ENCODE measurements at places on chromosomes 12 and 14.
A peak's percentile ranks its signal among the peaks of the same experiment; 100 is the strongest.

DNA sequence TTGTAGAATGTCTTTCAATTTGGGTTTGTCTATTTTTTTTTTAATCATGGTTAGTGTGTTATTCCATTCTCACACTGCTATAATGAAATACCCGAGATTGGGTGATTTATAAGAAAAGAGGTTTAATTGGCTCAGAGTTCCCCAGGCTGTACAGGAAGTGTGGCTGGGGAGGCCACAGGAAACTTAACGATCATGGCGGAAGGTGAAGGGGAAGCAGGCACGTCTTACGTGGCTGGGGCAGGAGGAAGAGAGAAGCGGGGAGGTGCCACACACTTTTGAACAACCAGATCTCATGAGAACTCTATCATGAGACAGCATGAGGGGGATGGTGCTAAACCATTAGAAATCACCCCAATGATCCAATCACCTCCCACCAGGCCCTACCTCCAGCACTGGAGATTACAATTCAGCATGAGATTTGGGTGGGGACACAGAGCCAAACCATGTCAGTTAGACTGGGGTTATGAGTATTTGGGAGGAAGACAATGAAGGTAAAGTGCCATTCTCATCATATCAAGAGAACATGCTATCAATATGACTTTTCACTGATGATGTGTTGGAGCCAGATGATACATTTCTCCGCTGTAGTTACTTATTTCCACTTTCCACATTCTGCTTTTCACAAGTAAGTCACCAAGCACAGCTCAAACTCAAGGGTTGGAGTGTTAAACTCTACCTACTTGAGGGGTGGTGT is 45.8 kb downstream of the AP5M1 start:
- no peak for DNase-seq

- DNase-seq: no peak
Observed at GRCh38 chr12:131619106-131619642, 91.7 kb upstream of the SFSWAP start.

DNA sequence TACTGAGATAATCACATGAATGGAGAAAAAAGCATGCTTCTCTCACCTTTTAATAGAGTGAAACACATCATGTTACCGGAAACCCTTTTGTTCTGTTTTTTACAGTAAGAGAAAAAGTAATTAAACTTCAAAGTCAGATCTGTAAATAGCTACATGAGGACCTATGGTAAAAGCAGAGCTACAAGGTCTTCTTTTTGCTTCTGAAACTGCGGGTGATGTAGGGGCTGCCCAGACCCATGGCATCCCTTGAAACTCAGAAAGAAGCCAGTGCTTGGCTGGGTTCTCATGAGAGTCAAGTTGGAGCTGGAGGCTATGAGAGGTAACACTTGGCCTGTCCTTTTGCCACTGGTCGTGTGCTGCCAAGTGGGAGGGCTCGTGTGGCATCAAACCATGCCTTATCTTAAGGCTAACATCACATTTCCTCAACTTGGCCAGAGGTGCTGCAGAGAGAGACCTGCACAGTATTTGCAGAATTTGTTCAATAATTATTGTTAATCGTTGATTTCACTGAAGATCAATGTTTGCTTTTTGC is 47.6 kb downstream of the EML1 start:
- no peak for DNase-seq

DNA sequence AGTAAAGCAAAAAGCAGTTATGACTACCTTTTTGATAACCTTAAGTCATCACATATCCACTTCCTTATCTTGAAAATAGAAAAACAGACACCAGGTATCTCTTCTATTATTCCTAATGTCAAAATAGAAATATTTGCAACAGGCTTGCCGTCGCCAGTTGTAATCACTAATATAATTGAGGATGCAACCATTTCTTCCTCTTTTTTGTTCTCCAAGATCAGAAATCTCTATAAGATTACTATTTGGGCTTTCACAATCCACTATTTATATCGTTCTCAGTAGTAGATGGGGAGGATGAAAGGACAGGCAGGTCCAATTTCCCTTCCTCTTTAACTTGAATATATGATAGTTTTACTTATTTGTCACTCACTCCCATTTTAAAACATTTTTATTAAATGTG is 130.2 kb upstream of the HMGA2 start:
- no peak for DNase-seq

DNA sequence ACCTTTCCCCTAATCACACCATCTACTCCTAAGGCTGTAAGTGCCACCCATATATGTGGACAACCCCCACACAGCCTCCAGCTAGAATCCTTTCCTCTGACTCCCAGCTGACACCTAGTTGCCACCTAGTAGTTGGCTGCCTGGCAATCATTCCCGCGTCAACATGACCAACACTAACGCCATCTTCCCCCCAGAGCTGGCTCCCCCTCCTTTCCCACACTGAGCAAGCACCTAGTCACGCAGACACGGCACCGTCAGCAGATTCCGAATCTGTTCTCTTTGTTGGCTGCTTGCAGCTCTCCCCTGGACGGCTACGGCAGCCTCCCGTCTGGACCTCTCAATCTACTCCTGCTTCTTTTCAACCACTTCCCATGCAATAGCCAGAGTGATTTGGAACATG is 27.7 kb downstream of the UBR7 start:
- DNase-seq: no peak

DNA sequence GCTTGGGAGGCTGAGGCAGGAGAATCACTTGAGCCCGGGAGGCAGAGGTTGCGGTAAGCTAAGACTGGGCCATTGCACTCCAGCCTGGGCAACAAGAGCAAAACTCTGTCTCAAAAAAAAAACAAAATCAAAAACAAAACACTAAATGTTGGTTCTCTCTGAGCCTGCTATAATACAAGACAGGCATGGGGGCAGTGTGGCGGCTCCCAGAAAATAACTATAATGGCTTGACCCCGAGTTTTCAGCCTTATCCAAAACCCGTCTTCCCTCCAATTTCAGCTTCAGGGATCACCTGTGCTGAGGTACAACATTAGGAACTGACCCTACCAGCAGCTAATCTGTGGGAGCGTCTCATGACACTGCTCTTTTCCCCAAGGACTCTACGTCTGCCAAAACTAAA is 862 bp downstream of the SLC7A7 start:
- no peak for DNase-seq

- DNase-seq: no peak
Observed at GRCh38 chr12:79911889-79912656, 22.8 kb downstream of the PPP1R12A start.

DNA sequence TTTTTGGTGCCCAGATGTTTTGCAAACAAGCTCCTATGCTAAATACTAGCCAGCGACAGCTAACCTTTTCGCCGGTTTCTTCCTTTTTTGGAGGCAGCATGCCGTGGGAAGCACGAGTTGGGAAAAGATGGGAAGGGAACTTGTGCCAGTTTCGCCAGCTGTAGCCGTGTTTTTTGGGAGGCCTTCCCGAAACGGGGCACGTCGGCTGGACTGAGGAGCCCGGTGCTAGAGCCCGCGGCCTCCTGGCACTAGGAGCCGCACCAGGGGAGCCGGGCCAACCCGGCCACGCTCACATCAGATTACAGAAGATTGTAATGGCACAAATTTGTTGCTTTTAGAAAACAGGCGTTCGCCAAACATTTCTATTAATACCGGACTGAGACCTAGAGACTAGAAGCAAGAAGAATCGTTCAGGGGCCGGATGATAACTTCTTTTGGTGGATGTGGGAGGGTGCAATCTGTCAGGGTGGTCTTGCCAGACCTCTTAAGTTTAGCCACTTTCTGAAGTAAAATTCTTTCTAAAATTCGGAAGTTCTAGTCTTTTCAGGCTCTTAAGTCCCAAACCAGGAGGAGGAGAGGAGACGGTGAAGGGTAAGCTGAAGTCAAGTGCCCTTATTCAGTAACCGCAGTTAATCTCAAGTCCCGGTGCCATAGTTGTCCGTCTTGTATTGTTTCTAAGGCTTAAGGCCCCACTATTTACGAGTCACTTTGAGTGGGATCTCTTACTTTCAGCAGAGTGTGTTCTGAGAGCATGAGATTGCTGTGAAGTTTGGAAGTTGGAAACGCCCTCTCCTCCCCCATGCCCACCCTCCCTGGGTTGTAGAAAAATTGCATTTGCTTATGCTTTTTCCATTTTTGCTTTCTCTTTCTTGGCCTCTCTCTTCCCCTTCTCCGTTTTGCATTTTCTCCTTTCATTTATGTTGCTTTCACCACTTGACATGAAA is 1.3 kb downstream of the RASSF3 start:
- DNase-seq: no peak

GRCh38 chr14:55585854-55586253 is 5.8 kb downstream of the KTN1 start:
- no peak for DNase-seq

GRCh38 chr12:124709722-124710687 is 142.6 kb upstream of the NCOR2 start:
- peak; percentile 27 for DNase-seq

DNA sequence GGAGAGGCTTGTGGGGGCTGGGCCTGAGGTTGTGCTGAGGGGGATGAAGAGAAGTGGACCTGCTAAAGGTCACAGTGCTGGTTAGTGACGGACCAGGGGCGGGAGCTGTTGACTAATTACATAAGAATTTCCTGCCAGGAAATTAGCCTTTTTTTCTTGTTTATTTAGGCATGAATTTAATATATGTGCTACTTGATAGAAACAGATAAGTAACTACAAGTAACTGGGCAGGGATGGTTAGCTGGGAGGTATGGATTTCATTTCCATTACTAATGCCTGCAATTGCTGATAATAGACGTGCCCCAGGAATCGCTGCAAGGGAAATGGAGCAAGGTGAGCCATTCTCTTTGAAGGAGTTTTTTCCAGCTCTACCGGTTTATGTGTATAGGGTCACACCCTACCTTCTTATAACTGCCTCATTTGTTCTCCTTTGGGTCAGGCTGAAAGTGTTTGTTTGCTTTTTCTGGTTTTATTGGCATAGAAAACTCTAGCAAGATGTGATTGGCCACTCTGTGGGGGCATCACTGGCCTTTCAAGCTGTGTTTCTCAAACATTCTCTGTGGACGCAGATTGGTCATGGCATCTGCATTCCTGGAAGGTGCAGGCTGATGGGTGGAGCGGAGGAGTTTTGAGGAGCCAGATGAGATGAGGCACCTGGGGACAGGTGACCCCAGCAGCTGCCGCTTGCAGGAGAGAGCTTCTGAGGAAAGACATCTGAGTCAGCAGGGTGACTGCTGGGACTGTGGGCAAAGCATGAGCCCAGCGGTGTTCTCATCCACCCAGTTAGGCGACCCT is 19.0 kb upstream of the GPRC5A start:
- DNase-seq: peak; percentile 70

GRCh38 chr14:65117769-65118745 is 15.7 kb upstream of the MAX start:
- DNase-seq: no peak

DNA sequence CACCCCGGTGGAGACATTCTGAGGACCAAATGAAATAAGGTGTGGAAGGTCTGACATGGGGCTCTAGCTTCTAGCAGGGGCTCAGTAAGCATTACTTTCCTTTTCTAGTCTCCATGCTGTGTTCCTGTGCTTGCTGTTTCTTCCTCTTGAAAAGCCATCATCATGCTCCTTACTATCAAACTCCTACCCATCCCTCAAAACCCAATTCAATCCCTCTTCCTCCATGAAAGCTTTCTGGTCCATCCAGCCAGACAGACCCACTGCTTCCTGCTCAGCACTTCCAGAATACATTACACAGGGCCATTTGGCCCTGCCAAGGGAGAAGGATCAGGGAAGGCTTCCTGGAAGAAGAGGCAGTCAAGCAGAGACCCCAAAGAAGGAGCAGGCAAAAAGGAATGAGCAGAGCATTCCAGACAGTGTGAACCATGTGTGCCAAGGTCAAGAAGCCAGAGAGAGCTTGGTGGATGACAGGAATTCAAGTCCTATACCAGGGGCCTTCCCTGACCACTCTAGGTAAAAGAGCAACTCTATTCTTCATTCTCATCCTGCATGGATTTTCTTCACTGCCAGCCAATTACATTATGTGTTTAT is 59.5 kb downstream of the NUAK1 start:
- no peak for DNase-seq

- DNase-seq: no peak
Observed at GRCh38 chr14:39097159-39097558, 5.9 kb downstream of the SEC23A start.

DNA sequence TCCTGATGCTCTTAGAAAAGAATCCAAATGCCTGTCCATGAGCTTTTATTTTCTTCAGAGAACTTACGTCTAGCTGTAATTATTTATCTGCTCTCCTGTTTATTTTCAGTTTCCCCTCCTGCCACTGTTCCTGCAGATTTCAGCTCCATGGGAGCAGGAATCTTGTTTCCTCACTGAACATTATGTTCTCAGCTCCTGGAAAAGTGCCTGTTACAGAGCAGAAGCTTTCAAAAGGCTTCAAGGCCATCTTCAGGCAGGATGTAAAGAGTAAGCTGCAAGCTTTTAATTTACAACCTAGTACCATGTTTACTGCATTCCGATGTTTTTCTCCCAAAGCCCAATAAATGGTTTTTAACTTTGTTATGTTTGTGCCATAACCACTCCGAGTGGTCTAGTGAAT is 98.4 kb upstream of the BTG1 start:
- DNase-seq: no peak

GRCh38 chr14:34220921-34221320 is 241.1 kb downstream of the SPTSSA start:
- no peak for DNase-seq

DNA sequence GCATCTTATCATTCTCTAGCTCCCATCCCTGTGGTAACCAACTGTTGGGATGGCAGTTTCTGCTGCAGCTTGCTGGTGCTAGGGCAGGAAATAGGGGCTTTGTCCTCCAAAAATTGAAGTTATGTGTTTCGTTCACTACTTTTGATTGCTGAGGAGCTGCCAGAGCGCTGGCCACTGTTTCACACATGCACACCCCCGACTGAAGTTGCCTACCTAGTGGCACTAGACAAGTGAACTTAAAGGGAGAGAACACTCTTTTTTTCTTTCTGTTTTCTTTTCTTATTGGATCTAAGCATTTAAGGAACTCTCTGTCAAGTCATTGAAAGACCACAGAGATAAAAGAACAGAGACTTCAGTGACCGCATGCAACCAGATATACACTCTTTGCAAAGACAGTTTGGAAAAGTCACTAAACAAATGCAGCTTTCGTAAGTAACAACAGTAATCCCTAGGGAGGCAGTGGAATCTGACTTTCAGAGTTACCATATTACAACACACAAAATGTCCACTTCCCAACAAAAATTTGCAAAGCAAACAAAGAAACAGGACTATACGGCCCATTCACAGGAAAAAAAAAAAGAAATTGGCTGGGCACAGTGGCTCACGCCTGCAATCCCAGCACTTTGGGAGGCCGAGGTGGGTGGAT is 12.0 kb downstream of the TFCP2 start:
- no peak for DNase-seq

- DNase-seq: no peak
Observed at GRCh38 chr14:24143511-24143910, 2.1 kb upstream of the EMC9 start.

GRCh38 chr12:22796941-22797630 is 172.1 kb downstream of the ETNK1 start:
- no peak for DNase-seq

GRCh38 chr12:110351119-110351518 is 52.4 kb downstream of the ANAPC7 start:
- no peak for DNase-seq

- DNase-seq: no peak
Observed at GRCh38 chr14:72118841-72119240, 186.6 kb downstream of the RGS6 start.
